ENCODE measurements at places on chromosomes 2 and 18.

DNA sequence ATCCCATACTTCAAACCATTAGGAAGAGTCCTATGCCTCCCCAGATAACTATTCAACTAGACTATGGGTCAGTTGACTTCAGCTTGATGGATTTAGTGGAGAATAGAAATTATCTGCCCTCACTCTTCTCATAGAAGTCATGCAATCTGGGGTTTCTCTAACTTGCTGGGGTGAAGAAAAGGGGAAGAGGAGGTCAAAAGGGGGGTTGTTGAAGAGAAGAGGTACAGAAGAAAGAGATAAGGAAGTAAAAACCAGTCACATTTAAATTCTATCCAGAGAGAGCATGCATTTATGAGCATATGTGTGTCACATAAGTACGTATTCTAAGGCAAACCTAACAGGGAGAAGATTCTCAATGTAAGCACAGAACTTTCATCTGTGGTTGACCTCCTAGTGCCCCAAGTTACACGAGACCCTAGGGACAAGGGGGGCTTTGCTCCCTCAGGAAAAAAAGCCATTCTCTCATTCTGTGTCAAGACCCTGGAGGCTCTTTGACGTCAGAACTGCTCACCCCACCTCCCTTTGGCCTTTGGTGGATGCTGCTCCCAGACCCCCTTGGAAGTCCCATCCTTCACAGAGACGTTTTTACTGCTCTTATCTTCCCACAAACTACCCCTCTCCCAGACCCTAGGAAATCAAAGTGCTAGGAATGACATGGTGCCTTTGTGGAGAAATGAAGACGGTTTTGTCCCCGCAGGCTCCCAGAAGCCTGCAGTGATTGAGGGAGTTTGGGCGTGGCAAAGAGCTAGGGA, 236.8 kb upstream of the TNP1 start:
- no peak for DNase-seq

- no peak for DNase-seq
Observed at GRCh38 chr2:138359532-138359931, 142.0 kb upstream of the SPOPL start.

DNA sequence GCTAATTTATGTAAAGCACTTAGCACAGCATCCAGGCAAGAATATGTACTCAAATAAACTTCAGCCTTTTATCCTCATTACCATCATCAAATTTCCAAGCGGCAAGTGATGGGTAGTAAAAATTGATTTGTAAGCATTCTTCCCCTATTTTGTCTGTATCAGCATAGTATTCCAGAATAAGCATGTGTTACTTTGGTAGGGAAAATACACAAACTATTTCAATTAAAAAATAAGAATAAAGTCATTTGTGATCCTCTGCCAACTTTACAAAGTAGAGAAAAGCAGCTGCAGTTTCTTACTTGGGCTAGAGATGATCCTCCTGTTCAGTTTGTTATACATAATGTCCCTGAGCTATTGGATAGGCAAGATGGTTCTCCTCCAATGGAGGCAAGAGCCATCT, 493.2 kb downstream of the ZEB2 start:
- DNase-seq: no peak

DNA sequence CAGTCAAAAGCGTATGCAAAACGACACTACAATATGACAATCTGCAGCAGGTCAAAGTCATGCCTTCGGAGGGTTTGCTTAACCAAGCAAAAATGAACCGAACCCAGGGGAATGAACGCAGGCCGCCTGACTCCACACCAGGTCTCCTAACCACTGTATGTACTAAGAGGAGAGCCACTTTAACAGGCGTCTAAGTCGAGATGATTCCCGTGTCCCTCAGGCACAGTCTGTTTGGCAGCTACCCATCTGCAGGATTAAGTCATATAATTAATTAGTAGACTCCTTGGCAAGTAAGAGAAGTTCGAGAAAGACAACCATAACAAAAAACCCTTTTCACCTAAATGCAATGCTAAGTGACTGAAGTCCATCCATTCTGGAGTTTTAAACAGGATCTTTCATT, 15.2 kb downstream of the CYB5A start:
- no peak for DNase-seq

DNA sequence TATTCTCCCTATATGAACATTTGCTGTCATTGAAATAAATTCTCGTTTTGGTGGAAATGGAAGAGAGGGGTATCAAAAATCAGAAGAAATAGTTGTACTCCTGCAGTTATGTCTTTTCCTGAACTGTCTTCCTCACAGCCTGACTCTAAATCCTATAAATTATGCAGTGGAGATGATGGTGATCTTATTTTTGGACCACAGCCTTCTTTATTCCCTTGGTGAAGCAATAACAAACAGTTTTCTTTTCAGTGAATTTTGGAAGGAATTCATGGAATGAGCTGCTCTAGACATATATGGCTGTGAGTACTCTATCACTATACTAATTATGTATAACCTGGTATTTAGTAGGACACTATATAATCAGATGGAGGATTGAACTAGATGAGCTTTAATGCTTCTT, 1.7 kb upstream of the SLC25A12 start:
- DNase-seq: no peak

DNA sequence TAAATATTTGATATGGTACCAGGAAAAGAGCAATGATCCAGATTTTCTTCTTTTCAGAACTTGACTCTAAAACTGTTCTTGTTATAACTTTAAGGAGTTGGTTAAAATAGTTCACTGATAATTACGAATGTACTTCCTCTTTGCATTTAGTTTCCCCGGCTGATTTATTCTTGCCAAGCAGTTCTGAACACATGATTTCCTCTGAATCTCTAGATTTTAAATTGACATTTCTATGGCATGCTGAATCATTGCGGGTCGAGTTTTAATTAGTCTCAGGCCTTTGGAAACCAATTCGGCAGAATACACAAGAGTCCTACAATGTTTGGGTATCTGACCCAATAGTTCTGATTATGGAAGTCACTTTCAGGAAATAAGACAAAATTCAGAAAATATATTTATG, 37.3 kb upstream of the DNAH7 start:
- no peak for DNase-seq

DNA sequence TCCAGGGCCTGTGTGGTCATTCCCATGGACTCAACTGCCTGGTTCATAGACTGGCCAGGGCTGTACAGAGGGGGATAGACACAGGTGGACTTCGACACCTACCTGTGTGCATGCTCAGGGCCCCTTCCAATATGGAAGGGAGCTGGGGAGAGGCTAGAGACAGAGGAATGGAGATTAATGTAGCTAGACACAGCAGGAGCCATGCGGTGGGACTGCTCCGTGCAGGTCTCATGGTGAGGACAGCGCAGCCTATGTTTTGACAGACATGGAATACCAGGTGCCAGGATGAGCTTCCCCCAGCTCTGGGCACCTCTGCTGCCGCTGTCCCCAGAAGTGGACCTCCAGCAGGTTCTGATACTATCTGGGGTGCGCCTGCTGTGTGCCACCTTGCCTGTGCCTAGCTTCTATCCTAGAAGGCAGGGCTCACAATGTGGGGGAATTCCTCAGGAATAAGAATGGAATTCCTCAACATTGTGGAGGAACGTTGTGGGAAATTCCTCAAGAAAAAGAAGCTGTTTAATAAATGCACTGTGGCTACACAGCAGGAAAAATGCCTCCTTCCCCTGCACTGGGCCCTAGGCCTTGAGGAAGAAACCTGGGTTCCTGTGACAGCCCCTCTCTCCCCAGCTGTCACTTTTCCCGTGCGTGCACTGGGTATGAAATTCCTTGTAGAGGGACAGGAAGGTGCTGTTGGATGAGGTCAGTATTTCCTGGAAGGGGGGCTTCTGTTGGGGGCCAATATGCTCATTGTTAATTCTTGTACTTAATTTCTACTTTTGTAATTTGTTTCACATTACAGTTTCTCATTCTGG, 7.3 kb downstream of the IL1R1 start:
- DNase-seq: no peak

- DNase-seq: no peak
Observed at GRCh38 chr2:48398285-48399002, 131.5 kb upstream of the STON1 start.

DNA sequence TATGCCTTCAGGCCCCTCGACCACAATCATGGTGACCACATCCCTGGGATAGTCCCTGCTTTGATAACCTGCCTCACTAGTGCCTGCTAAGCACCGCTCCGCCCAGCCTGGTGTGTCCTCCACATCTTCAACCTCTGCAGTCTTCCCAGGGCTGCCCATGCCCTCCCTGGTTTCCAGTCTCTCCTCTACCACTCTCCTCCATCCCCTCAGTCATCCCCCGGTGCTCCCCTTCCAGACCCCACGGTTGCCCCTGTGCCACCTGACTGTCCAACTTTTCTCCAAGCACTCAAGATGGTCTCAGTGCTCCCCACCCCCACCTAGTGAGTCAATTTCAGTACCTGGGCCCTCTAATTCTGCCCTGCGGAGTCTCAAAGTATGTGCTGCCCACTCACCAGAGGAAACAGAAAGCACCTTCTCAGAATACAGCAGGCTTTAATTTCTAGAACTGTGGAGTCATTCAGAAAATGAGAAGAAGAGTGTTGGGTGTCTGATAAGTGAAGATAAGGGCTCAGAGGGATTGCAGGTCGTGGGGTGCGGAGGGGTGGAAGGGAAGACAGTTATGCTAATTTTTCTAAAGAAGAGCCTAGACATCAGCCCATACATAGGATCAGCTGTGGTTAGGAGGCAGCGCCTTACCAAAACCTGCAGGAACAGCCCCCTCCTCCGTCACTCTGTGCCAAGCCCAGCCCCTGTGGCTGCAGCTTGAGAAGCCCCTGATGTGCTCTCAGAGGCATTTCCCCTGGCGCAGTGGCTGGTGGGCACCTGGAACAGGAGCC, 53.6 kb upstream of the CAB39 start:
- DNase-seq: no peak

All from MM.1S (cell line).